A375 (cell line): ENCODE measurements at places on chromosomes 6 and 20. TPM values are rescaled to one million over a fixed set of nuclear protein-coding genes. Genes with fewer than 3 reads are reported as not detected.

Gene TBC1D20
- 21.8 and 26.3 TPM in 2 replicates for total RNA-seq

Gene JAG1
- 20.1 and 27.2 TPM in 2 replicates for total RNA-seq

Gene PKIB
- 1.4 and 2.3 TPM in 2 replicates for total RNA-seq

Gene TGM3
- not detected in 2 replicates for total RNA-seq

Gene FGD2
- total RNA-seq, result not detected in 2 replicates

Gene PPIL1
- 20.5 and 21.0 TPM in 2 replicates for total RNA-seq

Gene SH3BGRL2
- 2.1 and 2.2 TPM in 2 replicates for total RNA-seq

Gene SUN5
- total RNA-seq, result not detected in 2 replicates

Gene BTN1A1
- not detected in 2 replicates for total RNA-seq

Gene C6orf163
- 0.82 and 2.0 TPM in 2 replicates for total RNA-seq

Gene TOX2
- total RNA-seq, result 7.7 and 8.4 TPM in 2 replicates

Gene BMP7
- total RNA-seq, result 1.5 TPM in 2 replicates

Gene OXT
- not detected in 2 replicates for total RNA-seq

Gene MDFI
- 1.2 and 1.8 TPM in 2 replicates for total RNA-seq

Gene SLC22A3
- not detected in 2 replicates for total RNA-seq

Gene SRMS
- not detected in 2 replicates for total RNA-seq

Gene HRH3
- not detected in 2 replicates for total RNA-seq

Gene IRF4
- 0.19 and 3.3 TPM in 2 replicates for total RNA-seq

Gene CALHM5
- total RNA-seq, result 0.19 and 0.29 TPM in 2 replicates
